ENCODE measurements at places on chromosomes 4 and X.

GRCh38 chr4:18914182-18914581 lies 892.6 kb upstream of the LCORL start:
- DNase-seq = no peak

GRCh38 chrX:121052122-121052521 lies 4.7 kb downstream of the GLUD2 start:
- DNase-seq = no peak

DNA sequence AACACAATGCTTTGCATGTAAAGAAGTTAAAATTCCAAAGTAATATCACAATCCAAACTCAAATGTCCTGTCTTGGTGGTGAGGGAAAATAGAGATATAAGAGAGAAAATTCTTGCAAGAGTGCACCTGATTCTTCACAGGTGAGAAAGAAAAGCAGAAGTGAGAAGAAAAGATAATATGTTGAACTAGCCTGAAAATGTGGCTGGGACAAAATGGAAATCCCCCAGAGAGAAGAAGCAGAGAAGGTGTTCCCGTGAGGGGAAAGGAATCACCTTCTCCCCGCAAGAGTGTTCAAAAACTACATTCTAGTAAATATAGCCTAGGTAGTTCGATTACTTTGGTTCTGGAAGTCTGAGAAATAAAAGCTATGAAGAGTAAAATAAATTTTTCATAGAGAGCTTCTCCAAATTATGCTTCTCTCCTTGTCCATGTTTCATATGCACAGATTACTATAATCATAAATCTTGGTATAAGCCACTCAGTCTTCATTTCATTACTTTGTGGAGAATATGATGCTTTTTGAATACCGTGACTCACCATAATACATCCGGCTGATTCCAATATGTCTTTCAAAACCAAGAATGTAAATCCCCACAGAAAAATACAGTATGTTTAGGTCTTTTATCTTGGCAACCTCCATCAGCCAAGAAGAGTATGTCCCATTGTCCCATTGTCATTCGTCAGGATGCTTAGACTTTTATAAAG lies 63.1 kb downstream of the COX18 start:
- no peak for DNase-seq

DNA sequence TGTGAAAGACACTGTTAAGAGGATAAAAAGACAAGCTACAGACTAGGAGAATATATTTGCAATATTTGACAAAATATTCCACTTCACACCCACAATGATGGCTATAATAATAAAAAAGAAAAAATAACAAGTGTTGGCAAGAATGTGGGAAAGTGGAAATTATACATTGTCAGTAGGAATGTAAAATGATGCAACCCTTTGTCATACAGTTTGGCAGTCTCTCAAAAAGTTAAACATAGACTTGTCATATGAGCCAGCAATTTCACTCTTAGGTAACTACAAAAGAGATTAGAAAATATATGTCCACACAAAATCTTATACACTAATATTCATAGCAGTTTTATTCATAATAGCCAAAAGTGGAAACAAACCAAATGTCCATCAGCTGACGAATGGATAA lies 5.2 kb upstream of the RADX start:
- DNase-seq = no peak

GRCh38 chr4:26441102-26441501 lies 49.2 kb downstream of the CCKAR start:
- no peak for DNase-seq

- DNase-seq = no peak
Measured at GRCh38 chrX:53481093-53481492, 46.9 kb upstream of the HSD17B10 start.

GRCh38 chrX:111728096-111728495 lies 47.1 kb downstream of the ALG13 start:
- DNase-seq = no peak

- no peak for DNase-seq
Measured at GRCh38 chr4:20391198-20391597, 139.5 kb downstream of the SLIT2 start.

GRCh38 chr4:140078366-140078765 lies 75.6 kb downstream of the MAML3 start:
- DNase-seq = no peak

GRCh38 chrX:119809185-119809666 lies 17.8 kb upstream of the RPL39 start:
- DNase-seq = no peak

DNA sequence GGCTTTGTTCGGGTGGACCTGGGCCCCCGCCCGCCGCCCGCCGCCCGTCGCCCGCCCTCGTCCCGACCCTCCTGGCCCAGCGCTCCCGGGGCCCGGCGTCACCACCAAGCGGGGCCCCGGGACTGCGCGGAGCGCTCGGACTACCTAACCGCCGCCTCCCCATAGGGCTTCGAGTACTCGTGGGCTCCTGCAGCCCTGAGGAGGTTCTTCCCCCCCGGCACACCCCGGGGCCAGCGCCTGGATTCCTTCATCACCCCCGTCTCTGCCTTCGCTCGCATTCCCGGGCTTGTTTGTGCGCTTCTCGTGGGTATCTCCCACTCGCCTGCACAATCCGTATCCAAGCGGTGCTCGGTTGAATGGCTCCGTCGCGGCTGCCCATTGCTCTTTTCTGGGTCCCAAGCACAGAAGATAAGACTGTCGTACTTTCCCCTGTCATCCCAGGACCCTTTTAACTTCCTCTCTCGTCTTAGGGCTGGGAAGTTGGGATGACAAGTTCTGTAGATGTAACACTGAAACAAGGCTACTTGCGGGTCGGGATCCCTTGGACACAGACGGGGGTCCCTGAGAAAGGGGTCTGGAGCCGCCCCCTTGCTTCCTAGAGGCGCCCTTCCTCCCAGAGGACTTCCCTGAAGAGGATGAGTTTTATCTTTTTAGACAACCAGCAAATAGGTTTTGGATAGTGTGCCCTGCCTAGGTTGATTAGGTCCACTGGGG lies 565 bp downstream of the MOB1B start:
- DNase-seq = no peak

DNA sequence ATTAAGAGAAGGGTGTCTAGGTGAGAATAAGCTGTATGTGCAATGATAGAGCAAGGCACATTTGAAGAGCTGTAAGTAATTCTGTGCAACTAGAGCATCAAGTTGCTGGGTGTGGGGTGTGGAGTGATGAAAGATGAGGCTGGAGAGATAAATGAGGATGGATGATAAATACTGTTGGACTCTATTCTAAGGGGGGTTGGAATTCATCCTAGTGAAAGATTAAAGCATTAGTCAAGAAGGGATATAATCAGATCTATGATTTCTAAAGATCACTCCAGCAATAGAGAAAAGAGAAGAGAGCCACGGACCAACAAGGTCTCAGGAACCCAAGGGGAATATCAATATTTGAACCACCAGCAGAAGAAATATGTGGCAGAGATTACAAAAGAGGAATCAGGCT lies 415.0 kb upstream of the RPS6KA3 start:
- no peak for DNase-seq

DNA sequence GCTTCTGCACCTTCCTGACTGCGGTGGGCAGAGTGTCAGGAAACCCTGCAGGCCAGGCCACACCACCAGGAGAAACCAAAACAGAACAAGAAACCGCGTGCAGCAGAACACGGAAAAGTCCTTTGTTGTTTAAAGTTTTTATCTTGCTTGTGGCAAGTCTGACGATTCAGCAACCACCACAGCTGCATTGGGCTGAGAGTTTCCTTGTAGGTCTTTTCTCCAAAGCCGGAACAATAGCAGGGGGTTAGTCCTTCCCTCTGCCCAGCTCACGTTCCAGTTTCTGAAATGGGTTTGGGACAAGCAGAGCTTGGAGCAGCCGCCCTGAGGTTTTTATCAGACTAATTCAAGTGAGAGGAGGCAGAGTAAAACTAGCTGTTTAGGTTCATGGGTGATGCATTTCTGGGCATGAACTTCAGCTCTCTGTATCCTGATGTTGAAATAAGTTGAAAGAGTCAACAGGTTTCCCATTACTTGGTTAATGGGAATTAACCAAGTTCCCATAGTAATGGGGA lies 216.9 kb downstream of the PTTG2 start:
- no peak for DNase-seq

DNA sequence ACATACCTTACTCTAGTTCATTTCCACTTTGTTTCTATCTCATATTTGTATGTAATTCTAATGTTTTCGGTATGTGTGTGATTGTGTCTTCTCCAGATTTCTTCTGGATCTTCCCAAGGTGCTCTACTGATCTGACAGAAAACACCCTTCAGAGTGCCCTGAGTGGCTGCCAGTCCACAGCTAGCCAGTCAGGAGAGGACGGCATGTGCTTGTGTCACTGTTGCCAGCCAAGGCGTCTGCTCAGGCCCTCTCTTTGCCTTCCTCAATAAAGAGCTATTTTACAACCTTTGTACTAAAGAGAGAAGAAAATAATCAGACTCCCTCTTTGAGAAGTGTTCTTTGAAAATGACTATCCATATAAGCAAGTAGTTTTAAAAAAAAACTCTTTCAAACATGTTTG lies 29.0 kb downstream of the CD99L2 start:
- no peak for DNase-seq

- no peak for DNase-seq
Measured at GRCh38 chr4:16075975-16076757, 7.7 kb downstream of the PROM1 start.

DNA sequence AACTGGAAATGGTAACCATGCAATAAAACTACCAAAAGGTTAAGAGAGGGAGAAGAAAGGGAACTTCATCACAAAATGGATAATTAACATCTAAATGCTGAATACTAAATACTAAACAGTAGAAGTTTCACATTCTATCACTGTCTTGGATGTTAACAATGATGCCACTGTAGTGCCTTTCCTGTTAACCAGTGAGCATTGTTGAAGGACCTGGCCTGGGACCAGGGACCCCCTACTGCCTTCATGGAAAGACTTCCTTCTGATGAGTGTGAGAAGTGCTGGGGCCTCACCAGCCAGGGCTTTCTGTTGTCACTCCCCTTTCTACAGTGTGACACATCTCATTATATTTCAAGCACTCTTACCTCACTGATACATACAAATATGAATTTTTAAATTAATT lies 739.3 kb upstream of the FTHL17 start:
- DNase-seq = no peak

DNA sequence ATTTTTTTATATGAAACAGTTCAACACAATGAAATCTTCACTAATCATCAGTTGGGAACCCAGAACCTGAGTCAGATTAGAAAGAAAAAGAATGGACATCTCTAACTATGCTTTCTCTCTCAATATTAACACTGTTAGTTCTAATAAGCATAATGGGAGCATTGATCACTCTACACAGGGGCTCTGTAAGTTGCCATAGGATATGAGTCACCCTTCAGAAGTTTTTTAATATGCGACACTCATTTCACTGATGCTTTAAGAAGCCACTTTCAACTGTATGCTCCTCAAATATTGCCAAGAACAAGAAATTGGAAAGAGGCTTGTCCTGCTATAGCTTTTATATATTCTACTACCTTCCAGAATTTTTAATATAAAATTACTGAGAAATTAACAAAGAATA lies 187.0 kb downstream of the AASDH start:
- no peak for DNase-seq

- DNase-seq = no peak
Measured at GRCh38 chrX:40097141-40097503, 636 bp downstream of the BCOR start.

GRCh38 chrX:71919431-71919830 lies 8.8 kb downstream of the NHSL2 start:
- no peak for DNase-seq

DNA sequence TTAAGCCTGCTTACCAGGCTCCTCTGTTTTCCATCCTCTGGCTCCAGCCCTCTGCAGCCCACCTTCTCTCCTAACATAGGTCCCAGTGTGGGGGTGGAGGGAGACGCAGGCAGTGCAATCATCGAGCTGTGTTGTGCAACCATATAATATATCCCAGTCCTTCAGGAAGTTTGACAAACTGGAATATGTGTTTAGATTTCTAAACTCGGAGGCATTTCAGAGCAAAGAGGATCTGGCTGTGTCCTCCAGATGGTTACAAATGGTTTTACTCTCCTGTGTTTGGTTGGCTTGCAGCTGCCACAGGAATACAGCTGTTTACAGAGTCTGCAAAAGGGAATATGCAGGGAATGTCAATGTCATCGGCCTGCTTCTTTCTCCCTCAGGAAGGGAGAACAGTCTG lies 195.3 kb upstream of the LNX1 start:
- DNase-seq = no peak

Measured in stimulated activated CD4-positive, alpha-beta T cell treated with anti-CD3 and anti-CD28 coated beads, Interleukin-1b, Interleukin-23, amount 100 ng/mL, for 1 hour (primary cell).